ENCODE measurements at places on chromosomes 7 and 10.

DNA sequence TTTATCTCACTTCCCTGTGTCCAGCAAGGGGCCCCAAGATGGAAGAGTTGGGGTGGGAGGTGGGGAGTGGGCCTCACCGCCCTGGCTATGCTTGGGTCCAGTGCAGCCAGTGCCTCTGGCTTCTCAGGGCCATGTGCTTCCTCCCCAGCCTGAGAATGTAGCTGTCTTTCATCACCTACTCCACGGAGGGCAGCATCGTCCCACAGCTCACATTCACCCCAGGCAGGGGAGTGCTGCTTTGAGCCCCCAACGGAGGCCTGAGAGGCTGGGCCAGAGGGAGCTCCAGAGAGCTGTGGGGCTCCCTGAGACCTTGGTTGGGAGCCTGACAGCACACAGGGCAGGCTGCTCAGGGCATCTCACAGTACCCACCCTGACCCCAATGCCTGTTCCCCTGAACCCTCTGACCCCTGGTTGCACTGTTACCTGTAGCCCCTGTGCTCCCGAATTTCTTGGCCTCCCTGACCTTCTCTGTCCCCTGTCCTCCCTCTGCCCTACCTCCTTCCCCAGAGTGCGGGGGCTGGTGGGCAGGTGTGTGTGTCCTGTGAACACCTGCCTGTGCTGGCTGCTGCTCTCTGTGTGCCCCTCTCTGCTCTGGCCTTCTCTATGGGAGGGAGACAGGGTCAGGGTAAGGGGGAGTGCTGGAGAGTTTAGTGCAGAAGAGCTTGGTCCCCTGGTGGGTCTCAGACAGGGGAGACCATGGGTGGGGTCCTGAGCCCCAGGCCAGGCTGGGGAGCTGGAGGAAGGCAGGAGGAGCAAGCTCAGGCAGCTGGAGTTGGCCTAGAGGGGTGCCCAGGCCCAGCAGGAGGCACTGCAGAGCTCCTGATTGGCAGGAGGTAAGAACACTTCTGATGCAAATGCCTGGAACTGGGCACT lies 19.6 kb upstream of the ZNF488 start:
- no peak for DNase-seq

DNA sequence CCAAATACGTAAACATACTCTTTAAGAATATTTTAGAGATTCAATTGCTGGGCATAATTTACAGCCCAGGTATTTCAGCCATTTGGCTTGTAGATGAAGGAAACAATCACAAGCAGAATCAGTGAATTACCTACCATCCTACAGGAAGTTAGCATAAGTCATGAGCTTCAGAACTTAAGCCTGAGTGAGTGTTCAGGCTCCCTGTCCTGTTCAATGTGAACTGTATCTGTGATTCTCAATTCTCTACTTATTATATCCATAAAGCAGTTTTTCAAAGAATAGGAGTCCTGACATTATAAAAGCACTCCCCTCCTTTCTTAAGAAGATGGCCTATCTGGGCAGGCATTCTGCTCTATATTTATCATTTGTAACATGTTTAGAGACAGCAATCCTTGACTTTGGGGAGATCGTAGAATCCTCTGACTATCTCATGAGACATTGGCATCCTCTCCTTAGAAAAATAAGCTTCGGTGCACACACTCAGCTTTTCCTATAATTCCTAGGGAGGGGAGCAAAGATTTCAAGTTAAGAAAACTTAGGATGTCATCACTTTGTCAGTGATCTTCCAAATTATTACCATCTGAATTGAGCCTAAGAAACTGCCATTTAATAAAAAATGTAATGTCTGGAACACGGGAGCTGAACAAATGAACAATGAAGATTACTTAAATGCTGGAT lies 645.2 kb upstream of the IGFBP3 start:
- DNase-seq: no peak

- no peak for DNase-seq
These were observed 786 bp downstream of the ATP5F1C start for GRCh38 chr10:7788639-7789286.

DNA sequence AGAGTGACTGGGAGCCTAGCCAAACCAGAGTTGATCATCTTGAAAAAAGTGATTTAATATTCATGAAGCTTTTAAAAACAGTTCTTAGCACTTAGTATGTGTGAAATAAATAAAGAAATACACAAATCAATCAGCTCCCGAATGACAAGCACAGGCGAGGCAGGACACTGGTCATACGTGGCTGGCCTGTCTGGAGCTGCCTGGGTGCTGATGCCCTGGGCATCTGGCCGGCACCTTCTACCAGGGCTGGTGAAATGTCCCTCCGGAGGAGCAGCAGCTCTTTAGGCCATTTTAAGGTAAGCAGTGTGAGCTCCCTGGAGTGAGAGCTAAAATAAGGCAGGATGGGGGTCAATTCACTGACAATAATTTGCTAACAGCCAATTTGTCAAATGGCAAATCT lies 23.7 kb downstream of the IL15RA start:
- DNase-seq: peak; percentile 15

DNA sequence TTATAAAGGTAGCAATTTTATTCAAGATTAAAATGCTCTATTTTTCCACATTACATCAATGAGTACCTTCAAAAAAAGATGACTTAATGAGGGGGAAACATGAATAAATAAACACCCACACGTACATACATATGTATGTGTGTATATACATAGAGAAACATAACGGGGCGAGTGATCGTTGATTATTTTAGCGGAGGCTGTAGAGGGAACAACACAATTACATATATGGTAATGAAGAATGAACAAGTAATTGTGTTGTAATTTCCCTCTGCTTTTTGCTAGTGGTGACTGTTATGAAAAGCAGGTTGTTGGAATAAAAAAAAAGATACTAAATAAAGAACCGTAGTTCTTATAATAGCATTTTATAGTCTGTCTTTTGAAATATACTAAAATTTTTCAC lies 63.2 kb downstream of the CACNB2 start:
- DNase-seq: no peak

GRCh38 chr7:100102950-100103840 lies 1.8 kb downstream of the AP4M1 start:
- DNase-seq: peak; percentile 41

Data from posterior cingulate gyrus (tissue), 11 donors.